Mammary epithelial cell (primary cell): ENCODE measurements at places on chromosomes 4 and X. TPM values are rescaled to one million over a fixed set of nuclear protein-coding genes. Genes with fewer than 3 reads are reported as not detected.

DNA sequence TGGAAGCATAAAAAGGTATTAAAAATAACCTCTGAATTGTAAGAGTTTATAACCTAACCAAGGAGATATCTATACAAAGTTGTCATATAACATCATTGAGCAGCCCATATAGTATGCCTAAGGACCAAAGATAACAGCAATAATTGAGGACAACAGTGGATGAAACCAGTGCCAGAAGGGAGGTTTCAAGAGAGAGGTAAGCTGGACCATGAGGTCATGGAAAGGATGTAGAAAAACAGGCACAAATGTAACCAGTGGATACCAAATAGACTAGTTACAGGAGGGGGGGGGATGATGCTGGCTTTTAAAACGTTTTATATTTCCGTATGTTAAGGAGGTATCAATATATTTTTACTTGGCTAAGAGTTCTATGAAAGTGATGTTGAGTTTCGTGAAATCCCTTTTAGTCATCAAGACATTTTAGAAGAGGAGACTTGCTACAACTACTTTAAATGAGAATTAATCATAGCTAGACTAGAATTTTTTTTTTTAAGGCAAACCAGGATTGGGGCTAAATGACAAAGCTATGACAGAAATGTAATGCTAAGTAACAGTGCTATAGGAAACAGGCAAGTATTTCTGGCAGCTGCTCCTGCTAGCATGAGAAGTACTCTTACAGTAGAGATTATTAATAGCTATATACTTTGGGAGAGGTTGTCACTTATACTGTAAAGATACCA is 161.1 kb downstream of the FBXW7 start:
- no peak for DNase-seq

- DNase-seq: no peak
Measured at GRCh38 chr4:58807843-58808615, 1697.8 kb upstream of the IGFBP7 start.

DNA sequence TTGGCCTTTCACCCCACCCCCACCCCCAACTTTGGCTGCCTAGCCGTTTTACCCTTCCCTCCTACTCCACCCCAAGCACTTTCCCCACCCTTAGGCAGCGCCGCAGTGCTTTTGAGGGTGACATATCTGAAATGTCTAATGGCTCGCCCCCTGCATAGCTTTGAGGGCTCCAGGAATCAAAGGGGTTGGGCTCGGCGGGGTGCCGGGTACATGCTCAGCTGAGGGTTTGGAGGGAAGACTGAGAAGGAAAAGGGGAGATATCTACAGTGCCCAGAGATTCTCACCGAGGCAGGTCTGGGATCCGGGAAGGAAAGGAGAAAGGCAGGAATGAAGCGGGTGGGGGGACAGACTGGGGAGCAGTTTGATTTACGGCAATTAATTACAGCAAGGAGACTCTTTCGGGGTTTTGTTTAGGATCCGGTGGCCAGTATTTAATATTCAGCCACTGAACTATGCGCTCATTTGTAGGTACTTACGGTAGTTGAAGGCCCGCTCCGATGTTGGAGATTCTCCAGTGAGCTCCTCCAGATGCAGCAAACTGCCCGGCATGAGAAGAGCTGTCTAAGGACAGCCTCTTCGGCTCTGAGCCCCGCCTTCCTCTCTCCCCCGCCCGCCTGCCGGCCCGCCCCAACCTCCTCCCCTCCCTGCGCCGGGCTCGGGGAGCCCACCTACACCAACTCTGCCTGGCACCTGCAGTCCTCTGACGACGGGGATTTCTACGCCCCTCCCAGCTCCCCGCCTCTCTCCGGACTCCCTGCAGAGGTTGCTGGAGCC is at the start of gene IGSF1:
Gene IGSF1, minus strand, starts transcription at position 569 of the 774 bp plus-strand sequence. CDS start 2,632 bp downstream, outside the sequence.
- no peak for DNase-seq

GSTCD gene
- polyA plus RNA-seq: 11.8 TPM

TLL1 gene
- 4.0 TPM for polyA plus RNA-seq

DNA sequence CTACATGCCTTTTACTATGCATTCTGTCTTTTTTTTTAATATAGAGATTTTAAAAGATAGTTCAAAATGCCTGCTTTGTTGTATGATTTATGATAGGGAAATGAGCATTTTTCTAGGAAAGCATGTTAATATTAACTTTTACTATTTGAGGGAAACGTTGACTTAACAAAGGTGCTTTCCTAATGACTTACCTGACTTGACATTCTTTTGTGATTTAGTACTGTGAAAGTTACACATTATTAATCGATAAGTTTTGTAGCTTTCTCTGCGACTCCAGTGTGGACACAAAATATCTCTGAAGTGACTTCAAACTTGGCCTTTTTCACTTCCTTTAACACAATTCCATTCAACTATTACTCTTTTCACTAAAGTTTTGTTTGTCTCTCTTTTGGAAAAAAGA is 184.3 kb downstream of the GC start:
- DNase-seq: no peak

S100G gene
- not detected for polyA plus RNA-seq

- DNase-seq: no peak
Measured at GRCh38 chrX:120029354-120029753, 48.1 kb downstream of the RHOXF2B start.

DNA sequence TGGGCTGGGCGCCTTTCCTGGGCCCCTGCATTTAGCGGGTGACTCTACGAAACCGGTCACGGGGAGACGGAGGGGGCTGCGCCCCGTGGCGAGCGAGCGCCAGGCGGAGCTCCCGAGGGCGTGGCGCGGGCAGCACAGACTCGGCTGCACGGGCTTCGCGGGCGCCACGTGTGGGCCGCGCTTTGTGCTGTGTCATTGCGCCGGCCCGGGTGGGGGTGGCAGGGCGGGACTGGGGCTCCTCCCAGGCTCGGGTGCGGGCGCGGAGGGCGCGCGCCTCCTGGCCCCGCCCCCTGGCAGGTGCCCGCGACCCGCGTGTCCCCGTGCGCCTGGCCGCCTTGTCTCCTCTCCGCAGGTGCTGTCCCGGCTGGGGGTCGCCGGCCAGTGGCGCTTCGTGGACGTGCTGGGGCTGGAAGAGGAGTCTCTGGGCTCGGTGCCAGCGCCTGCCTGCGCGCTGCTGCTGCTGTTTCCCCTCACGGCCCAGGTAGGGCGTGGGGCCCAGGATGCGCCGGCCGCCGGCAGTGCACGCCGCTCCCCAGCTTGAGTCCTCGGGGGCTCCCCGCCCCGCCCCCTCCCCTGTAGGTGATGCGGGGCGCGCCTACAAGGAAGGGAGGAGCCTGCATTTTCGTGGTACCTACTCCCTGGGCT is 651 bp downstream of the UCHL1 start:
- no peak for DNase-seq

BCOR gene
- 1.8 TPM for polyA plus RNA-seq

GRCh38 chr4:76892001-76892400 is 5.9 kb downstream of the SOWAHB start:
- no peak for DNase-seq

GRCh38 chr4:173527103-173527891 is 2.7 kb downstream of the HAND2 start:
- DNase-seq: no peak

PRSS12 gene
- polyA plus RNA-seq: 19.4 TPM

- DNase-seq: no peak
Measured at GRCh38 chr4:109125084-109125483, 177.4 kb downstream of the COL25A1 start.

MAGEB1 gene
- not detected for polyA plus RNA-seq

- DNase-seq: no peak
Measured at GRCh38 chr4:173024203-173024602, 144.4 kb upstream of the GALNT7 start.

DNA sequence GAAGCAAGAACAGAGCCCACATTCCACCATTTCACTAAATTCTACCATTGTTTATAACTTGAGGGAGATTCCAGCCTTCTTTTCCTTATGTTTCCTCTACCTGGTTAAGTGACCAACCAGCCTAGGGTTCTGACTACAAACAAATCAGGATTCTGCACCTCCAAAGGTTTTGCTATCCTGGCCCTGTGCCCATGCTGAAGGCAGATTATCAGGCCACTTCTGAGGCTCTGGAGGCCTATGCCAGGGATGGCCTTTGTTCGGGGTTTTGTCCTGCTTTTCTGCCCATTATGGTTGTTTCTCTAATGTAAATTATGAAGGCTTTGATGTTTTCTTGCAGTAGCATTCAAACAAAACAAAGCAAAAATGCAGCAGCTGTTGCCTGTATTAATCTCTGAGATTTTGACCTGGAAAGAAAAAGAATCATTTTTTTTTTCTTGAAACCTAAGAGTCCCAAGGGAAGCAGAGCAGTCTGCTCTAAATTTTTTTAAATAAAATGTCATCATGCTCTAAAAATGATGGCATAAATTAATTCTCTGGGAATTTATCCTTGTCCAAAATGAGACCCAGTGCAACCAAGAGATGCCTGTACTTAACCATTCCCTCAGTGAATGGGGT is 55.6 kb downstream of the RNF150 start:
- DNase-seq: no peak

GPR173 gene
- polyA plus RNA-seq: 0.23 TPM

GRCh38 chrX:23773601-23774175 is 9.3 kb upstream of the SAT1 start:
- DNase-seq: no peak

PABPC4L gene
- polyA plus RNA-seq: 0.03 TPM

DNA sequence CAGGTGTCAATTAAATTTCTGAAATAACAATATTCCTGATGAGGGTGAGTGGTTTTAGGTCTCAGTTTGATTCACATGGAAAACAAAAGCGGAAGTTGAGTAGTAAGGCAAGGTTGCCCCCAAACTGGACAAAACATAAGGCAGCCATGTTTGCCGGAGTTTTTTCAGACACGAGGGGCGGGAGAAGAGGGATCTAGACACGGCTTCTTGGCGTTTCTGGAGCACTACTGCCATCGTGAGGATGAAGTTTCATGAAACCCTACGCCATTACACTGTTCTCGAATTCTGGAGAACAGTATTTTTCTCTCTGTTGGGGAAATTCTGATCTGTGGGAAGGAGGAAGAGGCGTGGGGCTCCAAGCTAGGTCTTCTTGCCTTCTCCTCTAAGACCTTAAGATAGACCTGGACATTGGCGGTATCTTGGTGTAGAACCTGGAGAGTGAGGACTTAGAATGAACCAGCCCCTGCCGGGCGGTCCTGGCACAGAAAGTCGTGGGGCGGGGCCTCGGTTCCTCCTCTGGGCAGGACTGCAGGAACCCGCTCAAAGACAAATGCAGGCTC is 160.3 kb downstream of the OR13H1 start:
- peak; percentile 69 for DNase-seq

NPY5R gene
- polyA plus RNA-seq: not detected

- DNase-seq: peak; percentile 10
Measured at GRCh38 chrX:108022491-108023089, 22.3 kb upstream of the VSIG1 start.

DMD gene
- 12.2 TPM for polyA plus RNA-seq

SYN1 gene
- polyA plus RNA-seq: 0.10 TPM

- DNase-seq: no peak
Measured at GRCh38 chrX:119121341-119121740, 6.3 kb downstream of the KIAA1210 start.

DNA sequence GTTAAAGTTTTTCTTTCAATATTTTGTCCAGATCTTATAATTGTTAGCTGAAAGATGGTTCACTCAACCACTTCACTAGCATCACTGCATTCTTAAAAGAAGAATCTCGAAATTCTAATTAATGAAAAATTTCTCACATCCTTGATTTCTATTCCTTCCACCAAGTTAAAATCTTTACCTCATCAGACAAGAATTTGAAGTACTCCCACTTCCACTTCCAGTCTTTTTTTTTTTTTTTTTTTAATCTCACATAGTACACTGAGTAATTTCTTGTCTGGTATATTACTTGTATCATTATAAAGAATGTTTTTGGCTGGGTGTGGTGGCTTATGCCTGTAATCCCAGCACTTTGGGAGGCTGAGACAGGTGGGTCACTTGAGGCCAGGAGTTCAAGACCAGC is 73.2 kb downstream of the FBXW7 start:
- DNase-seq: peak; percentile 6

AFF2 gene
- polyA plus RNA-seq: 0.14 TPM

TRIM60 gene
- polyA plus RNA-seq: not detected

DNA sequence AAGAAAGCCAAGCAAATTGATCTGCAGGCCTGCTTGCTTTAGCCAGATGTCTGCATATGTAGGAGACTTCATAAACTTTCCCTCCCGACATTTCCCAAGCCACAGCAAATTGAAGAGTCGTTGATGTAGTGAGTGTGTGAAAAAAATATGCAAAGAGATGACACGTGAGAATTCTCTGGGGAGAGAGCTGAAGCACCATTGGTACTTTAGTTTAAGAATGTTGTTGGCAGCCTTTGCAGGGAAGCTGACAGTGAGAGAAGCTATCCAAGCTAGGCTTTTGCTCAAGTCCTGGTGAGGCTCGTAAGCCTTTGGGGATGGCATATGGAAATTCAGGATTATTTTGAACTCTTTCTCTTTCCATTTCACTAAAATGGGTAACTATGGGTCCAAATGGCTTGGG is 87.5 kb downstream of the GLRA2 start:
- DNase-seq: no peak

DNA sequence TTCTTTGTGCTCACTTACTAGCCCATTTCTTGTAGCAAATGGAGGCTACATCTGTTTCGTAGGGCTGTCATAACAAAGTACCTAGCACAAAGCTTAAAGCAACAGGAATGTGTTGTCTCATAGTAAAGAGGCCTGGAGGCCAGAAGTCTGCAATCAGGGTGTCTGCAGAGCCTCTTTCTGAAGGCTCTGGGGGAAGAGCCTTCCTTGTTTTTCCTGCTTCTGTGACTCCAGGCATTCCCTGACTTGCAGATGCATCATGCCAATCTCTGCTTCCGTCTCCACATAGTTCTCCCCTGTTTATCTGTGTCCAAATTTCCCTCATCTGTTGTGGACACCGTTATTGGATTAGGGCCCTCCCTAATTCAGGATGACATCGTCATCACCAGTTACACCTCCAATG is 67.1 kb downstream of the SHROOM2 start:
- no peak for DNase-seq

GRCh38 chr4:41819621-41820020 is 71.1 kb upstream of the PHOX2B start:
- DNase-seq: no peak

DNA sequence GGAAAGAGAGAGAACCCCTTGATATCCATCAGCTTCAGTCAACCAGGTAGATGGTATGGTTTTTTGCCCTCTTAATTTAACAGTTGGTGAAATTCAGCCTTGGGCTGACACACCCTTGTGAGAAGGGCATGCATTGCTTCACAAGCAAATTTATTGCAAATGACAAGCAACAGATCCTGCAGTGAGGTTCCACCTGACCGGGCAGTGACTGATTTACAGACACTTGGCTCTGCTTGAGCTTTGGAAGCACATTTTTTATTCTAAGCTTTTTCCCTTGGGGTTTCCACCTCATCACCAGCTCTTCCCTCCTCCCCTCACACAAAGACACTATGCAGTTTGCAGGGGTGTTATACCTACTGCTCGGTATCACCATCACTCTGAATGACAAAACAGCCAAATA is 28.3 kb upstream of the SERTM2 start:
- DNase-seq: no peak

ARR3 gene
- polyA plus RNA-seq: not detected

IQCM gene
- polyA plus RNA-seq: not detected

TLR1 gene
- 0.40 TPM for polyA plus RNA-seq

RBMXL3 gene
- polyA plus RNA-seq: not detected
